ENCODE measurements at places on chromosomes 12 and 14. TPM values are rescaled to one million over a fixed set of nuclear protein-coding genes. Genes with fewer than 3 reads are reported as not detected.

ETV6 gene
- 3.9 TPM for total RNA-seq

FGD6 gene
- total RNA-seq = 15.1 TPM

ATXN2 gene
- total RNA-seq = 48.5 TPM

CD9 gene
- total RNA-seq = 289 TPM

HNF1A gene
- total RNA-seq = 3.9 TPM

OVCH1 gene
- not detected for total RNA-seq

TAS2R8 gene
- total RNA-seq = not detected

PLEKHG7 gene
- not detected for total RNA-seq

GPR135 gene
- total RNA-seq = 1.1 TPM

RTL1 gene
- 0.19 TPM for total RNA-seq

NOS1 gene
- 0.61 TPM for total RNA-seq

TOMM20L gene
- not detected for total RNA-seq

C12orf60 gene
- total RNA-seq = 2.4 TPM

All from A549 treated with GW870086 at 1 μM for 4 hours (cell line).